Left renal cortex interstitium (tissue), 4 donors: ENCODE measurements at places on chromosomes 6 and 20. TPM values are rescaled to one million over a fixed set of nuclear protein-coding genes. Genes with fewer than 3 reads are reported as not detected.

The WFDC5 gene
- not detected for polyA plus RNA-seq

The NPEPL1 gene
- 39.7 TPM for polyA plus RNA-seq

The SLC35F1 gene
- 3.5 TPM for polyA plus RNA-seq

The SPATA25 gene
- 6.9 TPM for polyA plus RNA-seq

The LYRM4 gene
- 41.8 TPM for polyA plus RNA-seq

The MYLK2 gene
- polyA plus RNA-seq = 0.94 TPM

The PRICKLE4 gene
- 6.7 TPM for polyA plus RNA-seq

The PCSK2 gene
- polyA plus RNA-seq = 0.72 TPM

DNA sequence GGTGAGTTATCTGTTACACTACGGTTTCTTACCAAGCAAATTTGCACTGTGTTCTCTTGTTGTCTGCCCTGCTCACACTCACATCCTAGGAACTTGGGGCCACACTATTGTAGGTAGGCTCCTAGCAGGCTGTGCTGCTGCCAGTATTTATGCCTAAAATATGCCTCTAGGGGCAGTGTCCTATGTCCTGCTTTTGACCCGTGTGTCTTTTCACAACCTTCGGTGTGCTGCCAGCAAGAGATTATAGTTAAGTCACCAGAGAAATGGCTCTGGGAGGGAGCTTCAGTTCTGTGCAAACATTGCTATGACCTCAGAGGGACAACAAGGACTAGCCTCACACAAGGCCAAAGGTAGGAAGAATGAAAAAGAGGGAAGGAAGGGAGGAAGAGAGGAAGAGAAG is 8.9 kb upstream of the TAAR5 start:
- DNase-seq = no peak

- no peak for DNase-seq
These were observed 23.6 kb upstream of the B4GALT5 start for GRCh38 chr20:49737260-49737659.

DNA sequence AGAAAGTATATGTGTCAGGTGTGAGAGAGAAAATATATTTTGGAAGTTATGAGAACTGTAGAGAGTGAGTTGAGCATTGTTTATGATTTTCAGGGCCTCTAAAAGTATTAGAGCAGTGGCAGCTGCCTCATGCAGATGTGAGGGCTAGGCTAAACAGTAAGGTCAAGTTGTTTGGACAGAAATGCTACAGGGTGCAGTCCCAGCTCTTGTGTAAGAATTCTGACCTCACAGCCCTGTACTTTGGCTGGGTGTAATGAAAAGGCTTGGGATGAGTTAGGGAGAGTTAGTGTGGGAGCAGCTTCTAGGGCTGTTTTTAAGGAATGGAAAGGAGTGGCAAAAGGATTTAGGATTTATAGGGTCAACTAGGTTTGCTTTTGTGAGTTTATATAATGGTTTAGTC is 764.8 kb upstream of the ADGRB3 start:
- no peak for DNase-seq

DNA sequence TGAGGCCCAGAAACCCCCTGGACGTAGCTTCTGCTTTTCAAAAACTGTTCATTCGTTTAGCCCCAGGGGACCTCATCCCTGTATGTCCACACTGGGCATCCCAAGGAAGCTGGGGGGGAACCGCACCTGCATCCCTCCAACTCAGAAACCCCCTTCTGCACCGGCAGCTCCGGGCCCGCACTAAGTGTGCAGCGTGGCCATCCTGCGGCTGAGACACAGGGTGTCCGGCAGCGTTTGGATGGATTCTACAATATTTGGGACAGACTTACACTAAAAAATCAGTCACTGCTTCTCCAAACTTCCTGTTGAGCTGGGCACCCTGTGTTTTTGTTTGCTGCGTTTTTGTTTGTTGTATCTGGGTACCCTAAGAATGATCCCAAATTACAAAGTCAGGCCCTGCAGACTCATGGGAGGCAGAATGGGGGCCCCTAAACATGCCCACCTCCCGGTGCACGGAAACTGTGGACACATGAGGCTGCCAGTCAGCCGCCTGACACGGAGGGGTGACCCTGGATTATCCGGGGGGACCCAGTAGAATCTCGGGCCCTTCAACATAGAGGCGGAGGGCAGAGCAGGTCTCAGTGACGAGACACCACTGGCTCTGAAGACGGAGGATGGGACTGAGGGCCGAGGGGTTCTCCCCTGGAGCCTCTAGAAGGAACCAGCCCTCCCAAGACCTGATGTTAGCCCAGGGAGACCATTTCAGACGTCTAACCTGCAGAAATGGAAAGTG is 88.2 kb upstream of the BHLHE23 start:
- DNase-seq = no peak

- no peak for DNase-seq
These were observed 7.1 kb downstream of the PRIM2 start for GRCh38 chr6:57324538-57324937.

DNA sequence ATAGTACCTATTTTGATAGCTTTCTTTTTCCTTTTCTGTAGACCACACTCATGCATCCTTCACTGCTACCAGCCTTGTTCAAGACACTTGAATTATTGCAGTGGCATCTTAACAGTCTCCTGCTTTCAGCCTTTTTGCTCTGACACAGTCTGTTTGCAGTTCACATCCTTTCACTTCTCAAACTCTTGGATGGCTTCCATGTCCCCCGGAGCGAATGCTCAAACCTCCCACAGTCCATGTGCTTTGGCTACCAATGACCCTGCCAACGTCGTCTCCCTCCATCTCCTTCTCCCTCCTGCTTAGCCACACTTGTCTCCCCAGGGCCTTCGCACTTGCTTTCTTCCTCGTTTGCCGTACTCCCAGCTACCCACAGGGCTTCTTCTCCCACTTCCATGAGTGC is 270.0 kb upstream of the ZFP64 start:
- DNase-seq = no peak

GRCh38 chr6:44316481-44316880 is 3.3 kb upstream of the AARS2 start:
- no peak for DNase-seq

- no peak for DNase-seq
These were observed 81.7 kb upstream of the NFATC2 start for GRCh38 chr20:51624157-51624731.

DNA sequence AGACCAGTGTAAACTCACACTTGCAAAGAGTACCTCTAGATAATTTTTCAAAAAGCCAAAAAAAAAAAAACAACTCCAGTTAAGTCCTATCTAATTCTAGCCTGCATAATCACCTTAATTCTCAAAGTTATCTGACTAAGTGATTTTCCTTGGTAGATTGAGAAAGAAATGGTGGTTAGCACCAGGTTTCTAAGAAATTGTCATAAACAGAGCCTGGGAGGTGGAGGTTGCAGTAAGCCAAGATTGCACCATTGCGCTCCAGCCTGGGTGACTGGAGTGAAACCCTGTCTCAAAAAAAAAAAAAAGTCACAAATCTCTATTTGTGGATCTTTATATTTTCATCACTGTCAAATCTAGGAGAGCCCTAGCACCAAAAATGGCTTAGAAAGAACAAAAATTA is 8.9 kb downstream of the FBXO5 start:
- no peak for DNase-seq

GRCh38 chr6:38080360-38080759 is 260.8 kb downstream of the ZFAND3 start:
- no peak for DNase-seq

DNA sequence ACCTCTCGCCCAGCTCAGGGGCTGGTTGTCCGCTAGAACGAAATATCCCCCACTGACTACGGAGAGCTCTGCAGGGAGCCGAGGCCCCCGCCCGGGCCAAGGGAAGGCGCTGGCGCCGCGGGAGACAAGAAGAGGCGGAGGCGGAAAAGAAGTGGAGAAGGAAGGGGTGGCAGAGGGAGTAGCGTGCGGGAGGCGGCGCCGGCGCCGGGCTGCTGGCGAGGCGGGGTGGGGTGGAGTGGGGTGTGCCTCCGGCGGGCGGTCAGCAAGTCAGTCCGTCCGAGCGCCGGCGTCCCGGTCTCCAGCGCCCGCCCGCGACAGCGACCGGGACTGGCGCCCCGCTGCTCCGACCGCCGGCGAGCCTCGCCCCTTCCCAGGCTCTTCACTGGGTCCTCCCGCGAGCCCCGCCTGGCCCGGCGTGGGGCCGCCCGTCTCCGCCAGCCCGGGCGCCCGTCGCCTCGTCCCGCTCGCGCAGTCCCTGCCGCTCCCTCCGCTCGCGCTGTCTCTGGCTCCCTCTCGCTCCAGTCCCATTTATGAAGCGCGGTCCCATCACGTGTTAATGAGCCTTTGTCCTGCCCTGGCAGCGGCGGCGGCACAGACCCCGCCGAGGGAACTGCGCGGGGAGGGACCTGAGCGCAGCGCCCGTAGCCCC is at the start of gene CNR1:
Gene CNR1 (minus strand): TSS at position 504 of the 649 bp plus-strand sequence. CDS start 21,073 bp downstream, outside the sequence.
- DNase-seq = no peak

- no peak for DNase-seq
These were observed 410.5 kb downstream of the PTPRT start for GRCh38 chr20:42779216-42779615.

- DNase-seq = no peak
These were observed 158.3 kb downstream of the SYCP2 start for GRCh38 chr20:59774921-59775686.

DNA sequence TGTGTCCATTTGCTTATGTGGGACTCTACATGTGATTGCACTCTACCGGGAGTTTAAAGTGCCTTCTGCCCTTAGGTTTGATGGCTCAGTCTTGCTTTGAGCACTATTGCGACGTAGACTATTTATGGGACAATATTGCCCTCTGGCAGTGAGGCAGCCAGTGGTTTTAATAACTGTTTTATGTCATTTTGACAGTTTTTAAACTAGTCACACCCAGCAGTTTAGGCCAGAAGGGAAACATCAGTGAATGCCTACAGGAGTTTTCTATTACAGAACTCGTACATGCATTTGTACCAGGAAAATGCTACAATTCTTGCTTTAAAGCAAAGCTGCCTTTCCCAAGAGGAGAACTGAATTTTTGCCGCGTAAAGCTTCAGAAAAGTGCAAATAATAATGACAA is 813.7 kb downstream of the KIF16B start:
- no peak for DNase-seq

DNA sequence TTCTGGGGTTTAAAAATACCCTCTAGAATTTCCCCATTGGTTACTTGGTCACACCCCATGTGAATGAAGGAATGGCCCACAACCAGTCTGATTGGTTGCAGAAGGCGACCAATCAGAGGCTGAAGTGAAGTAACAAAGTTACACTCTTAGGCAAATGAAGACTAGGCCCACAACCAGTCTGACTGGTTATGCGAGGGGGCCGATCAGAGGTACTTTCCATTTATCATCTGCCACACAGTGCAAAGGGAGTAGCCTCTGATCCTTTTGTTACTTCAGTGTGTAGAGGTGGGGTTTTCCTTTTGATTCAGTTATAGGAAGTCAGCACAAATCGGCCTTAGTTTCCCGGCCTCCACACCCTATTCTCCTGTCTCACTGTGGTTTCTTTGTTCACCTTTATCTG is 61.2 kb upstream of the SGK1 start:
- DNase-seq = no peak

- no peak for DNase-seq
These were observed 7.6 kb downstream of the SLC44A4 start for GRCh38 chr6:31871046-31871659.

- DNase-seq = no peak
These were observed 145.6 kb downstream of the TASP1 start for GRCh38 chr20:13493143-13493542.

GRCh38 chr6:14505401-14505800 is 387.8 kb downstream of the CD83 start:
- no peak for DNase-seq

GRCh38 chr20:63856098-63856511 is 5.2 kb upstream of the ABHD16B start:
- DNase-seq = no peak

DNA sequence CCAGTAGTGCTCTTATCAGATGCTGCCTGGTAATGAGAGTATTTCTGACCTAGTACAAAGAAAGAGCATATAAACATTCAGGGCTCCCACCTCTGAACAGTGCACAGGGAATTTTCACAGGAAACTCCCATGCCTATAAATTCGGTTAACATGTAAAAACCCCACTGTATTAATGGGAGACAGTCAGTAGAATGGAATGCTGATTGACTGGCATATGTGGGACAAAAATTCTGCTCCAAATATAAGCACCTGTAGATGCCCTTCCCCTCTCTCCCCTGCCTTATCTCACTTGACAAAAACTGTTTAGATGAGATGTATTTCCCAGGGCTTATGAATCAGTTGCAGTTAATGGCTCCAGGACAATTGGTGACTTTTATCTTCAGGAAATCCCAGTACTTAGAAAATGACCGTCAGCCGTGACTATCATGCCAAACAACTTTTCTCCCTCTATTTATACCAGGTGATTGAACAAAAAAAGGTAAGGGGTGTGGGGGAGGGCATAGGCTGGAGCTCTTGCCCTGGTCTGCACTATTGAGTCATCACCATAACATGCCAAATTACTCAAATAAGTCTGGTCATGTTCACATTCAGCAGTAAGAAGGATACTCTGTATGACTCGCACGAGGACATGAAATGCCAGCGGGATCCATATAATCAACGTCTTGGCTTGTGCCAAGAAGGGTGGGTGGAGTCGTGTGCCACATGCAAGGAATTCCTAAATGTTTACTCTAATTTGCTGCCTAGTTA is 176.4 kb upstream of the BMP2 start:
- DNase-seq = no peak

- no peak for DNase-seq
These were observed 98.0 kb downstream of the ANKRD6 start for GRCh38 chr6:89530982-89531381.

DNA sequence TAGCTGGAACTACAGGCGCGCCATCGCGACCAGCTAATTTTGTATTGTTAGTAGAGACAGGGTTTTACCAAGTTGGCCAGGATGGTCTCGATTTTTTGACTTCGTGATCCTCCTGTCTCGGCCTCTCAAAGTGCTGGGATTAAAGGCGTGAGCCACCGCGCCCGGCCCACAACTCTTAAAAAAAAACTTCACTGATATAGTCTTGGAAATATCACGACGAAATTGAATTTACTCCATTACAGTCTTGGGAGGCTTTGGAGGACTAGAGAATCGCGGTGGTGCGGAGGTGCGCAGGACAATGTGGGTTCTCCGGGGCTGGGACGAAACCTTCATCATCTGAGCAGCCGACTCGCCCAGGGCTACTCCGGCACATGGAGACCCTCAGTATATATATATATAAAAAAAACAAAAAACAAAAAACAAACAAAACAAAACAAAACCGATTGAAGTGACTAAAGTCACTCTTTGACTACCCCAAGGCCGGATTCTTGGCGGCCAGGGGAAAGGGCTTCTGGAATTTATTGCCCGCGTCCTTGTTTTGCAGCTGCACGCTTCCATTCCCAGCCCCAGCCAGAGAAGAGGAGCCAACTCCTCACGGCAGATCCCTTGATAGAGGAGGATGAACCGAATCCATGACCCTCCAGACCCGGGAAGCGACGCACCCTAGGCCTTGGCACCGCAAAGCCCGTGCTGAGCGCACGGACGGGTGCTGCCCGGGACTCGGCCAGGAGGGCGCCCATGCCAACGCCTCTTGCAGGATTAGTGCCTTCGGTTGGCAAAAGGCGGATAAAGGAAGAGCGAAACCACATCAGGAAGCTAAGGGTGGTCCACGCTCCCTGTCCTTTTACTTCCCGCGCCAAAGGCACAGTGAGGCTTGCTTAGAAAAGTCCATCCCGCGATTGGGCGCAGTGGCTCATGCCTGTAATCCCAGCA is 1.7 kb upstream of the GCM2 start:
- DNase-seq = no peak
